ENCODE measurements at places on chromosomes 3 and 15.

- DNase-seq = no peak
Measured at GRCh38 chr3:100060685-100061484, 53.4 kb downstream of the FILIP1L start.

GRCh38 chr15:93703092-93703739, 528.1 kb upstream of the MCTP2 start:
- no peak for DNase-seq

GRCh38 chr3:140233702-140234101, 298.7 kb downstream of the CLSTN2 start:
- DNase-seq = no peak

DNA sequence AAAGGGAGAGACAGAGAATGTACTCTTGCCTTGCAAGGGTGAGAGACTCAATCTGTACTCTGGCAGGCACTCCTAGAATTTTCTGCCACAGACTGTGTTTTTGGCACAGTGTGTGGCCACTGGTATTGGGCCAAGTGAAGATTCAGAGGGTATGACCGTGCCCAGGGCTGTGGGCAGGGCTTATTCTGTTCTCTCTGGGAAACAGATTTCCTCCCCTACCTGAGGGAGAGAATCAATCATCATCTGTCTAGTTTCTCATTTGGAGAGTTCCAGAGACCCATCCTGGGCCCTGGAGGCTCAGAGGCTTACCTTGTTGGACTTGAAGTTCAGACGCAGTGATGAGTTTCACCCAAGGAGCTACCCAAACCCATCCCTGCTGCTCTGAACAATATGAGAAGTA, 28.2 kb downstream of the CSTA start:
- DNase-seq = no peak

DNA sequence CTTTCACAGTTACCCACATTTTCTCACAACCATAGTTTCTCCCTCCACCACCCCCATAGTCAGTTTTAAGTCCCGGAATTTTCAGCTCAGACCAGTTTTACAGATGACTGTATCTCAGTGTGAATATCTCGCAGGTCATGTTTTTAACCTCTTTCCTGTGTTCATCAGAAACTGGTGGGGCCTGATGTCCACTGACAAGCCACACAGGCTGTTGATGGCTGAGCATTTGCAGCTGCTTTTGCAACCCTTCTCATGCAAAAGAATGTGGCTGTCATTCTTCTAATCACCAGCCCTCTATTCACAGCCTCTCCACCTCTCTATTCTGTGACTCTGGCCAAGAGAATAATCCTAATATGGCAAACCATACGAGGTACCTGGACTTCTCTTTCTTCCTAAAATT, 8.5 kb downstream of the GYG1 start:
- no peak for DNase-seq

- DNase-seq = peak; percentile 41
Measured at GRCh38 chr3:189914799-189915198, 205.9 kb downstream of the P3H2 start.

GRCh38 chr3:186966406-186966805, 36.1 kb downstream of the ST6GAL1 start:
- DNase-seq = no peak

DNA sequence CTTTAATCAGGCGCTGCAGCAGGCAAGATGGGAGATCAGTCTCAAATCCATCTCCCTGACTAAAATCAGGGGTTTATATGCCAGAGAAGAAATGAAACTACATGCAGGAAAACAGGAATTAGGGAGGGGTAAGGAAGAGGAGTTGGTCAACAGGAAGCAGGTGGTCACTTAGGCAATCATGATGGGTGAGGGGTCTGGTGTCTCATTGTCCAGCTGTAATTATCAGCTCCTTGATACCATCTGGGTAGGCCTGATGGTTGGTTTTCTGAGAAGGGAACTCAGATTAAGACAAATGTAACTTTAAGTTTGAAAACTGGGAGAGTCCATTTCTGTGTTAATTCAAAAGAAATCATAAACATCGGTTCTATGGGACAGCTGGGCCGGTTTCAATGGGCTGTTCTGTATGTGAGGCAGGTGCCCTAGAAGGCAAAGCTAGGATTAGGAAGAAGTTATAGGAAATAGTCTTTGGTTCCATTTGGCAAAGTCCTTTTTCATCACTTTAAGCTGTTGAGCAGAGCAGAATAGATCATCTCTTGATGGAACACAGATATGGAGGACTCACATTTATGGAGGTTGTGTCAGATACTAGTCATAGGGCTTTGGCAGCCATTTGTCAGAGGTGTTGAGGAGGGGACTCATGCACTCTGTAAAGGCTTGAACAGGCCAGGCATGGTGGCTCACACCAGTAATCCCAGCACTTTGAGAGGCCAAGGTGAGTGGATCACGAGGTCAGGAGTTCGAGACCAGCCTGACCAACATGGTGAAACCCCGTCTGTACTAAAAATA, 149.4 kb downstream of the VGLL4 start:
- peak; percentile 33 for DNase-seq

DNA sequence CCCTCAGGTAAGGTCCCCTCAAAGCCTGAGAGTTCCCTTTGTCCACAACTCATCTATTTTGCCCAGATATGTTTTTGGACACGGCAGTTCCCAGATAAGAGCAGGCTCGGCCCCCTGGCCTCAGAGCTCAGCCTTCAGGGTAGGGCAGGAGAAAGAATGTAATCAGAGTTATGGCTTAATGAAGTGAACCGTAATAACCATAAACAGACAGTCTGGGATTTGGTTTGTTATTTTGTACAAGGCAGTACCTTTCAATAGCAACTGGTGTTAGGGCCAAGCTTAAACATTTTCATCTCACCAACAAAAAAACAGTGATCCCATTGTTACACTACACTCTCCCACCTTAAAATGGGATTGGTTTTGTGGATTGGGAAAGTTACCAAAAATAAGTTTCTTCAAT, 12.2 kb upstream of the ALDH1A3 start:
- DNase-seq = no peak

GRCh38 chr3:129058441-129059200, 2.0 kb upstream of the GP9 start:
- no peak for DNase-seq

DNA sequence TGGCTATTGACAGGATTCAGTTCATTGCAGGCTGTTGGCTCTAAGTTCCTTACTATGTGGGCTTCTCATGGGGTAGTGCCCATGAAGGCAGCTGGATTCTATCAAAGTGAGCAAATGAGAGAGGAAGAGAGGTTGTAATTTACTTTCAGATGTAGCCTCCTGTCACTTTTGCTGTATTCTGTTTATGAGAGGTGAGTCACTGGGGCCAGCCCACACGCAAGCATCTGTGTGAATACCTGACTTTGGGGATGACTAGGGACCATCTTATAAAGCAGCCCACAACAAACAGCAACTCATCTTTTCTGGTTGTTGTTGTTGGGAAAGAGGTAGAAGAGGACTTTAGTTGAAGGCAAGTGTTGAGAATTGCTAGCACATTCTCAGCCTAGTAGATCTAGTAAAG, 506.3 kb upstream of the GRM7 start:
- DNase-seq = no peak

GRCh38 chr3:186821429-186822387, 15.4 kb upstream of the RFC4 start:
- peak; percentile 63 for DNase-seq

DNA sequence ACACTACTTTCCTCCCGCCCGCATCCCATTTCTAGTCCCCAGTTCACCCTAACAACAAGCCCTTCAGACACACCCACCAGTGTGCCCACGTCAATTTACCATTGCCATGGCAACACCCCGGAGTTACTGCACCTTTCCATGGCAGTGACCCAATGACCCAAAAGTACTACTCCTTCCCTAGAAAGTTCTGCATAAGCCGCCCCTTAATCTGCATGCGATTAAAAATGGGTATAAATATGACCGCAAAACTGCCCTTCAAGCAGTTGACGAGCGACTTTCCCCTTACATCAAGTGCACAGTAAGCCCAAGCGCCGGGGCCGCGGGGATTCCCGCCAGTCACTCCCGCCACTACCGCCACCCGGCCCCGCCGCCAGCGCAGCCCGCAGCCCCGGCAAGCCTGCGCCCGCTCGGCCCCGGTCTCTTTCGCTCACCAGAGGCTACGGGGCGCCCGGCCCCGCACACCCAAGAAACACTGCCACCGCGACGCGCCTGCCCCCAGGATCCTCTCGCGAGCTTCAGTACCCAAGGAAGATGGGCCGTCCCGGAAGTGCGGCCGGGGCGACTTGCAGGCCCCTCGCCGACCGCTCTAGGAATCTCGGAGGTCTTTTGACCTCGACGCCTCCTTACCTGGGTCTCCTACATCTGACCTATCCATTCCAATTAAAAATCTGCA, 27.2 kb upstream of the ZNF502 start:
- peak; percentile 67 for DNase-seq

GRCh38 chr15:51731549-51732267, 5.7 kb downstream of the LYSMD2 start:
- no peak for DNase-seq

GRCh38 chr3:130932979-130933378, 39.1 kb downstream of the ATP2C1 start:
- no peak for DNase-seq

DNA sequence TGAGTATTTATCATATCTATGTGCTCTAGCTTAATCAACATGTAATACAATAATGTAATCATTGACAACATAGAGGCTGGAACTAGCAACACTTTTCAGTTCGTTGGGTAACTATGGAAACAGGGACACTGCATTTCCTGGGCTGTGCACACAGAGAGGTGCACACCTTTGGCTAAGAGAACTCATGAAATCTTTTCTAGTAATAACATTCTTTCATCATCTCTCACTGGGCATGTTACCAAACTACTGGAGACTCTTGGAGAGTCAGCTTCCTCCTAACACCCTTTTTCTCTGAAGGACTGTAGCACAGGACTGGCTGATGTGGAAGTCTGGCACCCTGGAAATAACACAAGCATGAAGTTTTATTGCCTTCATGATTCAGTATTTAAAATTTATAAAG, 135.6 kb downstream of the KCNMB2 start:
- no peak for DNase-seq

DNA sequence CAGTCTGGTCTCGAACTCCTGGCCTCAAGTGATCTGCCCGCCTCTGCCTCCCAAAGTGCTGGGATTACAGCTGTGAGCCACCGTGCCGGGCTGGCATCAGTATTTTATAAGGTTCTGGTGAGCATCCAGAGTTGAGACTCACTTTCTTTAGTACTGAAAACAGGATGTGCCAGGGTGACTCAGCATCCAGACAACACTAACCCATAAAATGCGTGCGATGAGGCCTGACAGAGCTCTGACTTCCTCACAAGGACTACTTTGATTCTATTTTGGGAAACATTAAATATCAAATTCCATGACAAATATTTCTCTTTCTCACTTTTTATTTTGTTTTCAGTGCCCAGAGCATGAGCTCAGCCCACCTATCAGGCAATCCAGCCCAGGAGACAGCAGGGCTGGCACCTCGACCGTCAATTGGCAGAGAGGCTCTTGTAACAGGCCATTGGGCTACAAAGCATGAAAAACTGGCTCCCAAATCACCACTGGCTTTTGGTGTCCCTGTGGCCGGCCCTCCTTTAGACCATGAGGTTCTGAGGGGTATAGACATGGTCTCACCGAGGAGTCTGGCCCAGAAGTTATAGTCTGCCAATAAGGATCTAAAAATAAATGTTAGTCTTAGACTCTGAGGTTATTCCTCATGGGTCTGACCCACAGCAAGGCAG, 75.0 kb downstream of the FEM1B start:
- peak; percentile 77 for DNase-seq

Measured in dermis microvascular lymphatic vessel endothelial cell (primary cell).